ENCODE measurements at places on chromosomes 13 and 19. TPM values are rescaled to one million over a fixed set of nuclear protein-coding genes. Genes with fewer than 3 reads are reported as not detected.

GRCh38 chr19:45451131-45451849 is 16.5 kb upstream of the FOSB start:
- no peaks in the 10 kb centered on the region for H3K36me3 ChIP-seq
- H3K4me3 ChIP-seq = peak overlapping the region; percentile 58
- H3K27ac ChIP-seq = peak overlapping the region; percentile 95
- no peaks in the 10 kb centered on the region for H3K27me3 ChIP-seq

DNA sequence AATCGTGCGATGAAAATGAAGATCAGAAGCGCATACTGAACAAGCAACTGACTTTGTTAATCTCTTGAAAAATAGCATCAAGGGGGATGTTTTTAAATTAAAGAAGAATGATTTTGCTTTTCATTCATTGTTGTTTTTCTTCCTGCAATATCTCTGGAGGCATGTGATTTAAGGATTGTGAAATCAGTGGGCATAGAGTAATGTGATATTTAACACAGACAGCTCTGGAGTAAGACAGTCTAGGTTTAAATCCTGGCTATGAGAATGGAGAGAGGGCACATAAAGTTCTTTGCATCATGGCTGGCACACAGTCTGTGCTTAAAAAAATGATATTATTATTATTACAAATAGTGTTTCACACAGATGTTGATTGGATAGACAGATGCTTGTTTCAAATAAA is 243.1 kb upstream of the NBEA start:
- no peaks in the 10 kb centered on the region for H3K27me3 ChIP-seq
- H3K4me3 ChIP-seq = no peak overlapping the region
- H3K27ac ChIP-seq = no peak overlapping the region
- H3K4me1 ChIP-seq = peaks cover 7% of the 10 kb centered on the region
- no peak for DNase-seq

GRCh38 chr19:39832341-39833083 is 1.4 kb downstream of the DYRK1B start:
- H3K4me3 ChIP-seq = peak overlapping the region; percentile 78
- peaks cover 20% of the 10 kb centered on the region for H3K4me1 ChIP-seq
- no peaks in the 10 kb centered on the region for H3K27me3 ChIP-seq
- DNase-seq = no peak

Gene CDC42EP5
- 4.2 TPM for total RNA-seq

- peaks cover 15% of the 10 kb centered on the region for H3K36me3 ChIP-seq
- peaks cover 24% of the 10 kb centered on the region for H3K4me1 ChIP-seq
- H3K27me3 ChIP-seq = peaks cover 65% of the 10 kb centered on the region
- H3K27ac ChIP-seq = no peak overlapping the region
These were observed 4.0 kb upstream of the GRIN3B start for GRCh38 chr19:996051-996838.

Gene ZNF284
- 1.4 TPM for total RNA-seq

DNA sequence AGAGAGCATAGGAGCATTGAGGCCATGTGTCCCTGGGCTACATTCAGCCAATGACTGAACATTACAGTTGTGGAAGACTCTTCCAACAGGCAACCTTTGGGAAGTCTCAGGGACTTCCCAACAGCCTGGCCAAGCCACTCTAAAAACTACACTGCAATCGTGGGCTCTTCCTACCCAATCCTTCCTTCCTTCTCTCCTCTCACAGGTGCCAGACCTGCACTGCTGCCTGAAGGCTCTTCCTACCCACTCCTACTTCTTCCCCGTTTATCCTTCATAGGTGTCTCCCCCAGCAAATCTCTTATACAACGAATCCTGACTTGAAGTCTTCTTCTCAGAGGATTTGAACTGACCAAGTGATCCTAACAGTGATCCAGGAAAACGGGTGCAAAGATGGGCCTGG is 47.1 kb upstream of the MBNL2 start:
- H3K4me1 ChIP-seq = peaks cover 3% of the 10 kb centered on the region
- no peak overlapping the region for H3K27ac ChIP-seq
- H3K36me3 ChIP-seq = no peaks in the 10 kb centered on the region
- no peak overlapping the region for H3K4me3 ChIP-seq
- no peak for DNase-seq

DNA sequence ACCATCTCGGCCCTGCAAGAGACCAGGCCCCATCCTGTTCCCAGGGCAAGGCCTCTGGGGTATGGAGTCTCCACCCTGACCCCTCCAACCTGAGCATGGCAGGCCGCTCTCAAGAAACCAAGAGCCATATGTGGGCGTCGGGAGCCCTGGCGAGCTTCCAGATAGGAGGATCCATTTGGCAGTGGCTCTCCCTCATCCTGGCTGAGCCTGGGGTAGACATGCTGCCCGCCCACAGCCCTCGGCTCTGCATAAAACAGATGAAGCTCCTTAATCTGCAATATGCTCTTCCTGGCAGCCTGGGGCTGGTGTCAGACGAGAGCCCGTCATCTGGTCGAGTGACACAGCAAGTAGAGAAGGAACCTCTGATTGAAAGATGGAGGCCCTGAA is 6.1 kb downstream of the ATP13A1 start:
- H3K4me3 ChIP-seq = no peak overlapping the region
- peaks cover 15% of the 10 kb centered on the region for H3K4me1 ChIP-seq
- DNase-seq = no peak
- H3K27me3 ChIP-seq = no peaks in the 10 kb centered on the region
- peaks cover 75% of the 10 kb centered on the region for H3K36me3 ChIP-seq
- no peak overlapping the region for H3K27ac ChIP-seq

Gene FGF21
- total RNA-seq = not detected

DNA sequence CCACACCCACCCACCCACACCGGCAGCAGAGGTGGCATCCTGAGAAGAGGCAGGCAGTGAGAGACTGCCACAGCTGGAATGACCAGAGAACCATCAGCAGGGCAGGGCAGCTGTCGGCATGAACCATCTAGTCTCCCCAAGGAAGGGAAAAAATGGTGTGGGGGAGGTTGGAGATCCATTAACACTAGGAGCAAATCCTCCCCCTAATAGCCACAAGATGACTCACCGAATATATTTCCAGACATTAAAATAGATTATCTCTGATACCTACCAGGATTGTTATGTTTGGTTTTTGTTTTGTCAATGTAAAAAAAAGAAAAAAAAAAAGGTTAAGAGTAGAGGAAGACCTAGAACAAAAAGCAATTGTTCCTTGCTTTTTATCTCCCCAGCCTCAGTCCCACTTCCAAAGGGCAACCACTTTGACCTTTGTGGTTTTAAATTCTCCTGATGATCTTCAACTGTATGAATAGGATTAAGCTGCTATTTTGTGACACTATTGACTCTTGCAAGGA is 34.2 kb downstream of the THSD1 start:
- H3K4me3 ChIP-seq = no peak overlapping the region
- no peak for DNase-seq
- no peaks in the 10 kb centered on the region for H3K4me1 ChIP-seq
- no peak overlapping the region for H3K27ac ChIP-seq

Gene SPRY2
- 35.8 TPM for total RNA-seq

DNA sequence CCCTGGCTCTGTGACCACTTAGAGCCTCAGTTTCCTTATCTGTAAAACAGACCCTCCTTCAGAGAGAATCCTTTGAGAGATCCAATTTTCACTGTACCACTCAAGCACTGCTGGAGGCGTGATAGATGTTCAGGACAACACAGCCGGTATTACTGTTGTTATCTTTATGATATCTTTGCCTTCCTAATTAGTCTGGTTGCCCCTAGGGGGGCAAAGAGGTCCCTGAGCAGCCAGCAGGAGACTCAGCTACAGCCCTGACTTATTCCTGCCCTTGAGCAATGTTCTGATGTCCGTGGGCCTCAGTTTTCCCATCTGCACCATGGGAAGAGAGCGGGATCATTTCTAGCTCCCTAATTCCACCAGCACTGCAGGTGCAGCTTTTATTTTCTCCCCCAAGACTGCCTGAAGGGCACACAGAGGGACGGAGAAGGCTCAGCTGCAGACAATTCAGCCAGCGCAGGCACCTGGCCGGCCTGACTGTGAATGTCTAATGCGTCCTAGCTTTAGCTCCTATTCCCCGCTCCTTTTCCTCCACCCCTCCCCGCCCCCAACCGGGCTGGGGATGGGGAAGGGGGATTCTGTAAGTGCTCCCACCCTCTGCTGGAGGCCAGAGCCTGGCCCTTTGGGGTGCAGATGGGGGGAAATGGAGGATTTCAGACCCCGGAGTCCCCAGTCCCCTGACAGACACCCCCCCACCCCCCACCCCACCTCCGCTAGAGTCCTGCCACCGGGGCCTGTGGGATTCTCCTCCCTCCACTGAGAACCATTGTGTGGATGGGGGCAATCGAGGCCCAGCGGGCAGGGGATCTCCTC is 16.2 kb downstream of the TLE5 start:
- H3K27ac ChIP-seq = peak overlapping the region; percentile 45
- H3K4me1 ChIP-seq = peaks cover 40% of the 10 kb centered on the region
- no peak overlapping the region for H3K4me3 ChIP-seq

Gene LIM2
- total RNA-seq = not detected

DNA sequence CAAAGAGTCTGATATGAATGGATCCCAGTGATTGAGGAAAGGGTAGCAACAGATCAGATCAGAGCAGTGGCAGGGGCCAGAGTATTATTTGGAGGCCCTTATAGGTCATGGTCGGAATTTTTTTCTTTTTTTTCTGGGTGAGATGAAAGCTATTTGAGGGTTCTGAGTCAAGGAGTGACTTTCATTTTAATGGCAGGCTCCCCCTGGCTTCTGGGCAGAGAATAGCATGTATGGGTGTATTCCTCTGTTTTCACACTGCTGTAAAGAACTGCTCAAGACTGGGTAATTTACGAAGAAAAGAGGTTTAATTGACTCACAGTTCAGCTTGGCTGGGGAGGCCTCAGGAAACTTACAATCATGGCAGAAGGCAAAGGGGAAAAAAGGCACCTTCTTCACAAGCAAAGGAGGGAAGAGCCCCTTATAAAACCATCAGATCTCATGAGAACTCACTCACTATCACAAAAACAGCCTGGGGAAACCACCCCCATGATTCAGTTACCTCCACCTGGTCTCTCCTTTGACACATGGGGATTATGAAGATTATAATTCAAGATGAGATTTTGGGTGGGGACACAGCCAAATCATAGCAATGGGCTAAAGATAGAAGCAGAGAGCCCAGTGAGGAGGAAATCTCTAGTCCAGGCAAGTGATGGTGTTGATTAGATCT is 3.0 kb upstream of the SLC6A16 start:
- no peak overlapping the region for H3K4me3 ChIP-seq
- no peaks in the 10 kb centered on the region for H3K4me1 ChIP-seq
- no peak overlapping the region for H3K27ac ChIP-seq
- no peaks in the 10 kb centered on the region for H3K27me3 ChIP-seq

All from suprapubic skin (tissue), 4 donors.